RPMI8226 (cell line): ENCODE measurements at places on chromosomes 4 and X.

DNA sequence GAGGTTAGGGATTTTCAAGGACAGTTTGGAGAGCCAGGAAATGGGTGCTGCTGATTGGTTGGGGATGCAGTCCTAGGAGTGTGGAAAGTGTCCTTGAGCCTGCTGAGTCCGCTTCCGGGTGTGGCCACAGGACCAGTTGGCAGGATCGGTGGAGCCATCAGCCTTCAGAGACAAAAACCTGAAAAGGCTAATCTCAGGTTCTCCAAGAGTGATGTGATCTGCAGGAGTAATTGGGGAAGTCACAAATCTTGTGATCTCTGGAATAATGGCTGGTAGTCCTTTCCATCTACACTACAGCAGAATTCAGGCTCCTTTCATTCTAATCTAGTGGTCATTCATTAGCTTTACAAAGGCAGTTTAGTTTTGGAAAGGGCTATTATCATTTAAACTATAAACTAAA lies 55.9 kb upstream of the BMP2K start:
- no peak for DNase-seq

DNA sequence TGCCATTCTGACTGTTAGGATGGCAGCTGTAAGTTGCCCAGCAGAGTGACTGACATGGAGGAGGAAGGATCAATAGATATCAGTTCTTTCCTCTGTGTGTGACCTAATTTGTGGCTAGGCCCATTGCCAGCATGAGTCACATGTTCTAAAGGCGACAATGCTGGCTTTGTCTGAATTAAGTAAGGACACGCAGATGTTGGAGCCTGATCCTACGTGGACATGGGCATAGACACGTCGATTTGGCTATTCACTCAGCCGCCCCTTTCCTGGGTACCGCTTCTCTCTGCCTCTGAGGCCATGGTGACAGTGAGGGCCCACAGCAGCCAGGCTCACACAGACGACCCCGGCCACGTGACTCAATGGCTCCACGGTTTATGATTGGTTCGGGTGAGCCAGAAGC lies 16.3 kb downstream of the PROM1 start:
- DNase-seq, result no peak

GRCh38 chrX:48789366-48790220 lies 3.2 kb downstream of the GATA1 start:
- DNase-seq, result no peak

DNA sequence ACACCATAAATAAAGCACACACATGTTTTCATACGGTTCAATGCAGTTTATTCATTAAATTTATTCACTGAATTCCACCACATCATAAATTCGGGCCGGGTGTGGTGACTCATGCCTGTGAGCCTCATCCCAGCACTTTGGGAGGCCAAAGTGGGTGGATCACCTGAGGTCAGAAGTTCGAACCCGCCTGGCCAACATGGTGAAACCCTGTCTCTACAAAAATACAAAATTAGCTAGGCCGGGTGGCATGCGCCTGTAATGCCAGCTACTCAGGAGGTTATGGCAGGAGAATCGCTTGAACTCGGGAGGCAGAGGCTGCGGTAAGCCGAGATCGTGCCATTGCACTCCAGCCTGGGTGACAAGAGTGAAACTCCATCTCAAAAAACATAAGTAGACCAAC lies 131.6 kb downstream of the PDS5A start:
- DNase-seq, result no peak

DNA sequence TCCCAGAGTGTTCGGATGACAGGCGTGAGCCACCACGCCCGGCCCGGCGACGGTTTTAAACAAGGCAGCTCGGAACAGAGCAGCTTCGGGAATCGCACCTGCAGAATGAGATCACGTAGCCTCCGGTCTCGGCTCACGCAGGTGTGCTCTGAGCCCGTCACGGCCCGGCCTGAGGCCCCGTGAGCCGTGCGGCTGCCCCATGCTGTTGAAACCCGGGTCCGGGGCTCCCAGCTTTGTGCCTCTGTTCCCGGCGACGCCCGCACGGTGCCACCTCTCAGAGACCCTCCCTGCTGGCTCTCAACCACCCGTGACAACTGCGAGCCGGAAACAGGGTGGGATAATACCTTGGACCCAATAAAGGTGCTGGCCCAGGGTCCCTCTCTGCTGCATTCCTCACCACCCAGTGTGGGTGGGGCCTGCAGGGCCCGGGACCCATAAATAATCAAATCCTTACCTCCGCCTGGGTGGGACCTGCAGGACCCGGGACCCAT lies 13.4 kb upstream of the PLCXD1 start:
- DNase-seq, result peak; percentile 1

- DNase-seq, result no peak
Observed at GRCh38 chr4:41204400-41204978, 9.9 kb downstream of the APBB2 start.

DNA sequence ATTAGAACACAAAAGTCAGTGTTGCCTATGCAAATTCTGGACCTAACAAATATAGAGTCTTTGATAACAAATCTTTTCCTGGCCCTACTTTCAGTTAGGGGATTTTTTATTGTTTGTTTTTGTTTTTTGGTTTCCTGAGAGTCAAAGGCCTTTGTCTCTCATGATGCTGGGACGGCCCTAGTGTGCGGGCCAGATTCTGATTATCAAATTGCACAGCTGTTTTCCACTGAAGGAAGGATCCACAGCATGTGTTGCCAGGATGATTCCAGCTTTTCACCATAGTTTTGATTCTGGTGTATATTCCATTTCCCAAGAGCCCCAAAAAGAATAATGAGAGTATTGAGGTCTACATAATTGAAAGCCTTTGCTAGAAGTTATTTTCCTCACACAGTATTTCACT lies 248.2 kb downstream of the CAMK2D start:
- DNase-seq, result no peak

DNA sequence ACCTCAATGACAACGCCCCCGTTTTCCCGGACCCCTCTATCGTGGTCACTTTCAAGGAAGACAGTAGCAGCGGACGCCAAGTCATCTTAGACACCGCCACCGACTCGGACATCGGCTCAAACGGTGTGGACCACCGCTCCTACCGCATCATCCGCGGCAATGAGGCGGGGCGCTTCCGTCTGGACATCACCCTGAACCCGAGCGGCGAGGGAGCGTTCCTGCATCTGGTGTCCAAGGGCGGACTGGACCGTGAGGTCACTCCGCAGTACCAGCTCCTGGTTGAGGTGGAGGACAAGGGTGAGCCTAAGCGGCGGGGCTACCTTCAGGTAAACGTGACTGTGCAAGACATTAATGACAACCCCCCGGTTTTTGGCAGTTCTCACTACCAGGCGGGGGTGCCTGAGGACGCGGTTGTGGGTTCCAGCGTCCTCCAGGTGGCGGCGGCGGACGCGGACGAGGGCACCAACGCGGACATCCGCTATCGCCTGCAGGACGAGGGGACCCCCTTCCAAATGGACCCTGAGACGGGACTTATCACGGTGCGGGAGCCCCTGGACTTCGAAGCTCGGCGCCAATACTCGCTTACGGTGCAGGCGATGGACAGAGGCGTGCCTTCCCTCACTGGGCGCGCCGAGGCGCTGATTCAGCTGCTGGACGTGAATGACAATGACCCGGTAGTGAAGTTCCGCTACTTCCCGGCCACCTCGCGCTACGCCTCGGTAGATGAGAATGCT lies 2.2 kb downstream of the FAT4 start:
- no peak for DNase-seq

DNA sequence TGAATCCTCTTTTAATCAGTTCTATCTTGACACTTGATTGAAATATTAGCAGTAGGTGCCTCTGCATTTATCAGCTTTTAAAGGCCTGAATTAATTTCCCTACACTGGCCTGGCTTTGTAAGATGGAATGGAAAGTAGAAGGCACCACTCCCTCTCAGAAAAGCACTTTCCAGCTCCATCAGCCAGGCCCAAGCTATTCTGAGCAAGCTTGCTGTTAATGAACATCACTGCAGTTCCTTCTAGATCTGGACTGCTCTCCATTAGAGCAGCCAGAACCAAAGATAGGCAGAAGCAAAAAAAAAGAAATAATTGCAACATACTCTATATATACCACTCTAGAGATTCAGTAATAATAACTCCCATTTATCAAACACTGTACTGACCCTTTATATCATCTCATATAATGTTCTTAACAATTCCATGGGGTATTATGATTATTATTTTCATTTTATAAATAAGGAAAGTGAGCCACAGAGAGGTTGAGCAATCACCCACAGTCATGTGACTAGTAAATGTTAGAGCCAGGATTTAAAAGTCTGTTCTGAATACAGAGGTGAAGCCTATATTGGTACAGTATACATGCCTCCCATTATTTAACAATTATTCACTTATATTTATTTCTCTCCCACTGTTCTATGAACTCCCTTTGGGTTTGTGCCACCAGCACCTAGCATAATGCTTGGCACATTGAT lies 39.4 kb upstream of the GPC3 start:
- no peak for DNase-seq

DNA sequence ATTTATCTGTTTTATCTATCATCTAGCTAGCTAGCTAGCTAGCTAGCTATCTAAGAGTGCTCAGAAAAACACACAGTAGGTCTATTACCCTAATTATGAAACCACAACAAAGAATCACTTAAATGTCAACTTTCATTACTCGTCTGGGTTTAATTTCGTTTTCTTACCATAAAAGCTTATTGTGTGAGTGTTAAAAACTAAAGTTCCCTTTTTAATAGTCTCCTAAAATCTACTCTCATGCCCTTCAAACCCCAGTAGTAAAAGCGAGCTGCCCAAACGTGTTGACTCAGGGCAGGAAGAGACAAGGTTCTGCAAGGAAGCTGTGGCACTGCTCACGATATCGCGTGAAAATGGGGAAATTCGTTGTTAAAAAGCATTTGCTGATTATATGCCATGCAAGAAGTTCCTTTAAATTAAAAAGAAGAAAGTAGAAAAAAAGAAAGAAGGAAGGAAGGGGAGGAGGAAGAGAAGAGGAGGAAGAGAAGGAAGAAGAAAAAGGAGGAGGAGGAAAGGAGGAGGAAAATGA lies 595 bp downstream of the MBNL3 start:
- DNase-seq, result peak; percentile 57
